ENCODE measurements at places on chromosomes 7 and 10.

GRCh38 chr7:121510302-121510701 is 114.2 kb upstream of the FAM3C start:
- no peak for DNase-seq

- no peak for DNase-seq
Measured at GRCh38 chr10:49161411-49161997, 26.7 kb downstream of the TMEM273 start.

- no peak for DNase-seq
Measured at GRCh38 chr7:130492523-130493274, 814 bp downstream of the MEST start.

GRCh38 chr7:95389516-95389915 is 6.7 kb downstream of the PON3 start:
- DNase-seq, result no peak

DNA sequence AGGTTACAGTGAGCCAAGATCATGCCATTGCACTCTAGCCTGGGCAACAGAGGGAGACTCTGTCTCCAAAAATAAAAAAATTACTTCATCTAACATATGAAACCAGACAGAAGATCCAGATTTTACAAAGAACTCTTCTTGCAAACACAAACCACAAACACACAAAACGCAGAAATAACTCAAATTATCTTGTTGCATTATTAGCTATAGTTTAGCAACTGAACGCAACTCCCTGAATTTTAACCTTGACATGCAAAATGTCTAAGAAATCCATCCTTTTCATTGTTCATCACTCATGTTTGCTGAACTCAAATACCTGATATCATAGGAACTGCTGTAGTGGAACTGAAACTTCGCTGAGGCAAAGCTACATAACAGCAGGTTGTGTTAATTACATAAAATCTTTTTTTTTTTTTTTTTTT is 64.1 kb downstream of the MICU1 start:
- peak; percentile 8 for DNase-seq

- DNase-seq, result no peak
Measured at GRCh38 chr7:12701433-12701832, 14.0 kb downstream of the ARL4A start.

DNA sequence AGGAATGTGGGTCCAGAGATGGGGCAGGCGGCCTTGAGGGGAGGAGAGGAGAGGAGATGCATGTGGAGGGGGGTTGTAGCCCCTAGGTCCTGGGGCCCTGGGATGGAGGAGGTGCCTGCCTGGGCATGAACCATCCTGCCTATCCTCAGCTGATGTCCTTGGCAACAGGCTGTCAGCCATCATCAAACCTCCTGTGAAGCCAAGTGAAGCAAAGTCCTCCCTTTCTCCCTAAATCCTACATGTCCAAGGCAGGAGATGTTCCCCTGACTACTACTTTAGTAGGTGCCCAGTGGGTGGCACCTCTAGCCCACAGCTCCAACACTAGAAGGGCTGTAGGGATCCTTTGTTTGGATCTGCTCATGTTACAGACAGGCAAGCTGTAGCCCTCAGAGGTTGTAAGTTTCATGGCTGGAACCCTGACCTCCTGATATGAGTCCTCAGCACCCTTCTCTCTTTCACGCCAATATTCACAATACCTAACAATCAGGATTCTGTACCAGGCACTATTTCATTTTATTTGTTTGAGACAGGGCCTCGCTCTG is 66.6 kb upstream of the SYPL1 start:
- DNase-seq, result no peak

GRCh38 chr7:155602750-155603149 is 41.7 kb upstream of the RBM33 start:
- no peak for DNase-seq

- DNase-seq, result no peak
Measured at GRCh38 chr10:102246261-102246660, 929 bp downstream of the GBF1 start.

DNA sequence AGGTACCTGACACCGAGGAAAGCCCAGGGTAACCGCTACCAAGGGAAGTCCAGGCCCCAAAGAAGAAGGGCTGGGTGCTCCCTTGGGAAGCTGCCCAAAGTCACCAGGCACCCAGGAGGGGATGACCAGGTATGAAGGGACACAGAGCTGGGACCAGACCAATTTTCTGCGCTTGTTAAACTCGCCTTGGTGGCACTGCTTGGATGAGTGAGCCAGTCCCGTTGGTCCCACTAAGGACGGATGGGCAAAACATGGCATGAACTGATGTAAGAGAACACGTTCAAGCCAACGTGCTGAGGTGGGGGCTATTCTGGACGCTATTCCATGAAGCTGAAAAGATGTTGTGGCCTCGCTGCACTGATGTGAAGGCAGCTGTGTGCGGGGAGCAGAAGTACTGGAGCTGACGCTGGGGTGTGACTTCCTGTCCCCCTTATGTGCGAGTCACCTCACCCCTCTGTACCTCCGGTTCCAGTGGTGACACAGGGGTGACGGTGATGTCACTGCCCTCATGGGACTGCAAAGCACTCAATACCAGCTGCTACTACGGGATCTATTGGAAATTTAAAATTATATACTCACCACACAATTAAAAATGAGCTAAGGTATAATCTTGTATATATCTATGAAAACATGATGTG is 73.6 kb downstream of the COBL start:
- no peak for DNase-seq

- no peak for DNase-seq
Measured at GRCh38 chr7:142030848-142031247, 35.2 kb downstream of the MGAM start.

DNA sequence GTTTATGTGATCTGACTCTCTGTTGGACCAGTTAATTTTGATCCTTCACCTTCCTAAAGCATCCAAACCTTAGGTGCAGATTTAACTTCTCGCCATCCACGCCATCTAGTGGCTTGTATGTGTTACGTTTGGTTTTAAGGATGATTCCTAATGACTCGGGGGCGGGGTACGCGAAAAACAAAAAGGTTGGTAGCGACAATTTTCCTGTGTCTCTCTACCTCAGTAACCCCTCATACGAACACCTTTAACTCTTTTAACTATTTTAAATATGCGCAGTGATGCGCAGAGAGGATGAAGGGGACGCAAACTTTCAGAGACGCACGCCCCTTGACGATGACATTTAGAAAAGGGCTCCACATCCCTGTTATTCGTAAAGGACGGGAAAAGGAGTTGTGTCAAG is 714 bp upstream of the KCND2 start:
- DNase-seq, result peak; percentile 27

DNA sequence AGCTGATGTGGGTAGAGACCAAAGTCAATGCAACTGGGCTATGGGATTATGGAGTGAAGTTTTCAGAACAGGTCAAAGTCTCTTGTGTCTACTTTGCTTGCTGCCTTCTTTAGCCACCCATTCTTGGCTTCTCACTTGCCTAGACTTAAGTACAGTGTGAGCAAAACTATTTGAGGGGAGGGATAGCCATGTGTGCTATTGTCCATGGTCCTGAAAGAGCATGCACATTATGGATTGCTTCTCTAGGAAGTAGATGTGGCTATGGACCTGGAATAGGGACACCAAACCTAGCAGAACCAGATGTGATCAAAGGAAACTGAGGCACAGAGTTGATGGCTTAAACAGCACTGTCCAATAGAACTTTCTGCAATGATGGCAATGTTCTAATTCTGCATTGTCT is 81.9 kb upstream of the ZNF800 start:
- DNase-seq, result no peak

- no peak for DNase-seq
Measured at GRCh38 chr10:28996947-28997551, 291.8 kb upstream of the LYZL1 start.

- DNase-seq, result no peak
Measured at GRCh38 chr7:1150400-1151002, 9.5 kb downstream of the ZFAND2A start.

DNA sequence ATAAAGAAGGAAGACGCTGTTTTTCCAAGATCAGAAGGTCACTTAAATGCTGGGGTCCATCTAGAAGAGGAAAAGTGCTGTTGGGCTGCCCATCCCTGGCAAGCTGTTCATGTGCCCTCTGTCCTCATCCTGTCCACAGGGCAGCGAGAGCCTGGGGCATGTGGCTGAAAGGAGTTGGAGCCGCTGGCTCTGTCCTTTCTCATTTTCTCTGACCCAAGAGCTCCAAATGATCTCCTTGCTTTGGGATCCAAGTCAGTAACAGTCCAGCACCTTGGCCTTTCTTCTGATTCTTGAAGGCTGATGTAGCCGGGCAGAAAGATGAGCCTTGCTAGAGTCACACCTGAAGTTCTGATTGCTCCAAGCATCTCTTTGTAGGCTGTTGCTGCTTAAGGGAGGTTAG is 44.4 kb downstream of the SPDYE5 start:
- DNase-seq, result no peak

DNA sequence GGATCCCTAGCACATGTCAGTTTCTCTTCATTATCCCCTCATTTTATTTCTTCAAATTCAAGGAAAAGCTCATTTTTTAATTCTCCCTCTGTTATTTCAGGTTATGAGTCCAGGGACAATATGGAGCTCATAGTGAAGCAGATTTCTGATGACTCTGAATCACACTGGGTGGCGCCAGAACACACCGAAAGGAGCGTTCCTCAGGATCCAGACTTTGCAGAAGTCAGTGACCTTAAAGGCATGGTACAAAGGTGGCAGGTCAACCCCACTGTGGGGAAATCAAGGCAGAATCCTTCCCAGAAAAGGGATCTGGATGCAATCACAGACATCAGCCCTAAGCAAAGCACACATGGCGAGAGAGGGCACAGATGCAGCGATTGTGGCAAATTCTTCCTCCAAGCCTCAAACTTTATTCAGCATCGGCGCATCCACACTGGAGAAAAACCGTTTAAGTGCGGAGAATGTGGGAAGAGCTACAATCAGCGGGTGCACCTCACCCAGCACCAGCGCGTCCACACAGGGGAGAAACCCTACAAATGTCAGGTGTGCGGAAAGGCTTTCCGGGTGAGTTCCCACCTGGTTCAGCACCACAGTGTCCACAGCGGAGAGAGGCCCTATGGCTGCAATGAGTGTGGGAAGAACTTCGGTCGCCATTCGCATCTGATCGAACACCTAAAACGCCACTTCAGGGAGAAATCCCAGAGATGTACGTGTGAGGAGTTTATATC is 21.4 kb downstream of the ZKSCAN5 start:
- DNase-seq, result no peak

GRCh38 chr7:158401826-158402225 is 185.8 kb downstream of the PTPRN2 start:
- DNase-seq, result no peak

GRCh38 chr7:2796358-2797352 is 47.5 kb downstream of the GNA12 start:
- no peak for DNase-seq

DNA sequence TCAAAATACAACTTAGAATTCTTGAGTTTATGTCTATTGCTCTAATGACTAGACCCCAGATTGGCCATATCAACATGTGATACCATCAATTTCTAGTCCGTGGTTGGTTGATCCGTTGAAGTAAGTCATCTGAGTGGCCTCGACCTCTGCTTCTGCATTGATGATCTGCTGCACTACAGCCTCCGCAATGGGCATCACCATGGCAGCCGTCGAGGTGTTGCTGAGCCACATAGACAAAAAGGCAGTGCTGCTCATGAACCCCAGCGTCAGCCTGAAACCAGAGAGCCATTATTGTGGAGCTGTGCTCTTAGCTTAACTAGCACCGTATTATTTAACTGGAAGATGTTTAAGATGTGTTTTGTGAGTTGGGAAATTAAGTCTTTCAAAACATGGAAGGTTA is 30.7 kb downstream of the SLC13A1 start:
- DNase-seq, result no peak

DNA sequence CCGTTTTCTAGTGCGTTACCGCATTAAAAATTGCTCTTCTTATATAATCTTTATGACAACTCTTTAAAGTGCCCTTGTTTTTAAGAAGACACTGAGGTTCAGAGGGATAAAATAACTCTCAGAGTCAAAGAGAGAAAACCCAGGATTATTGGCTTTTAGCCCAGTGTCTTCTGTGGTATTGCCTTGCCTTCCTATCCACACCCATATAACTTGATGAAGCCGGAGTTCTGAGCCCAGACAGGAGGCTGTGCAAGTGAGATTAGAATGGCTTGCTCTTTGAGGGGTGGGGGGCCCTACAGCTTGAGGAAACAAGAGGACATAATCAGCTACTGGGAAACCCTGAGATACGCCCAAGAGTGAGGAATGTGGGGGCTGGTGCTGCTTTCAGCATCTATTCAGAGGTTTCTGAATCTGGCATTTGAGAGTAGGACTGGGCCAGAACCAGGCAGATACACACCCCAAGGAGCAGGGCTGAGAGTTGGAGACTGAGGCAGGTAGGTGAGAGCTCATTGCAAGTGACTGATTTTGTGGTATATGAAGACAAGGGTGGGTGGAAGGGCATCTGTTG is 2.3 kb downstream of the PRXL2A start:
- DNase-seq, result no peak

DNA sequence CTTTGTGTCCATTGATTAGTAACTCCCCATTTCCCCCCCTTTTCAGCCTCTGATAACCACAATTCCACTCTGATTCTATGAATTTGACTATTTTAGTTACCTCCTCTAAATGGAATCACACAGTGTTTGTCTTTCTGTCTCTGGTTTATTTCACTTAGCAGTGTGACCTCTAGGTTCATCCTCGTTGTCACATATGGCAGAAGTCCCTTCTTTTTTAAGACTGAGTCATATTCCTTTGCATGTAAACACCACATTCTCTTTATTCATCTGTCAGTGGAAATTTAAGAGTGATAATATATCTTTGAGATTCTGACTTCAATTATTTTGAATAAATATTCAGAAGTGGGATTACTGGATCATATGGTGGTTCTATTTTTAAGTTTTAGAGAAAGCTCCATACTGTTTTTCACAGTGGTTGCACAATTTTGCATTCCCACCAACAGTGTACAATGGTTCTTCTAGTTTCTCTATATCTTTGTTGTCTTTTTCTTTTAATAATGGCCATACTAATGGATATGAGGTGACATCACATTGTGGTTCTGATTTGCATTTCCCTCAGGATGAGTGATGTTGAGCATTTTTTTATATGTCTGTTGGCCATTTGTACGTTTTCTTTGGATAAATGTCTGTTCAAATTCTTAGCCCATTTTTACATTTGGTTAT is 126.1 kb upstream of the GRB10 start:
- no peak for DNase-seq

DNA sequence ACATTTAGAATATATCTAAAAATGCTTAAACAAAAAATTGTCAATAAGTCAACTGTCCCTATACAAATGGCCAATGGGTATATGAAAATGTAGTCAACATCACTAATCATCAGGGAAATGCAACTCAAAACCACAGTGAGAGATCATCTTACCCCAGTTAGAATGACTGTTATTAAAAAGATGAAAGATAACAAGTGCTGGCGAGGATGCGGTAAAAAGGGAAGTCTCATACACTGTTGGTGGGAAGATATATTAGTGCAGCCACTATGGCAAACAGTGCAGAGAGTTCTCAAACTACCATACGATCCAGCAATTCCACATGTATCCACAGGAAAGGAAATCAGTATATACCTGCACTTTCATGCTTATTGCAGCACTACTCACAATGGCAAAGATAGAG is 48.6 kb upstream of the APBB1IP start:
- DNase-seq, result no peak

DNA sequence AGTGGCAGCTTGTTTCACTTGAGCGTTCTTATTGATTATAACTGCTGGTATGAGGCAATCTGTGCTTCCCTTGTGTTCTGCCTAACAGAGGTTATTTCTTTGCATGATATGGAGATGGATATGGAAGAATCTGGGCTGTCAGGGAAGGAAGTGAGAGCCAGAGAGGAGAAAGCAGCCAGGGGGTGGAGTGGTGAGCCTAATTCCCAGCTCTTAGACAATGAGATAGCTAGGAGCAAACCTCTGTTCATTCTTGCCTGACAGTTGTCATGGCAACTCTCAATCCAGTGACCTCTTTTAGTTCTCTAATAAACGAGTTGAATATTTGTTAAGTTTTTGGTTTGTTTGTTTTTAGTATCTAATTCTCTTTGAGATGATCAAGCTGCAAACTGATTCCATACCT is 214.3 kb downstream of the NRG3 start:
- DNase-seq, result no peak
